ENCODE measurements at places on chromosomes 1 and 21.

DNA sequence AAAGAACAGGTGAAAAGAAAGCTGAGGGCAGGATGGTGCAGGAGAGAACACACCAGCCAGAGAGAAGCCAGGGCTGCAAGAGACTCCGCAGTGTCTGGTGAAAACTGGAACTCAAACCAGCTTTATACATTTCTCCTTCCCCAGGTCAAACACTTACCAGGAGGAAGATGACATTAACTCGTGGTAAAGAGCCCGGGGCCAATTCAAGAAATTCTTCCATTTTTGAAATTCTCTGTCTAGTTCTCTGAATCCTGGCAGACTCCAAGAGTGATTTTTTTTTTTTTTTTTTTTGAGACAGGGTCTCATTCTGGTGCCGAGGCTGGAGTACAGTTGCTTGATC is 25.8 kb upstream of the SIPA1L2 start:
- ATAC-seq: no peak

GRCh38 chr1:76086597-76086996 is 12.1 kb downstream of the ST6GALNAC3 start:
- ATAC-seq: peak; percentile 17

GRCh38 chr1:82214606-82215005 is 413.9 kb downstream of the ADGRL2 start:
- no peak for ATAC-seq

DNA sequence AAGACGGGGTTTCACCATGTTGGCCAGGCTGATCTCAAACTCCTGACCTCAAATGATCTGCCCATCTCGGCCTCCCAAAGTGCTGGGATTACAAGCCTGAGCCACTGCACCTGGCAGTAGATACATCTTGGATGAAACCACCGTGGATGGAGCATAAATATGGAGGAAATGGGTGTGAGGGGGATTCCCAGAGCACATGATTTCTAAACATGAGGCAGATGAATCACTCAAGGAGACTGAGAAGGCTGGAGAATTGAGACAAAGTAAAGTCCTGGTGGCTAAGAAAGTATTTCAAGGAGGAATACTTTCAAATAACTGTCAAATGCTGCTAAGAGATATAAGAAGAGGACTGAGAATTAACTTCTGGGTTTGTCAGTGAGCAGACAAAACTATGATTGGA is 5.4 kb upstream of the PGBD5 start:
- no peak for ATAC-seq

DNA sequence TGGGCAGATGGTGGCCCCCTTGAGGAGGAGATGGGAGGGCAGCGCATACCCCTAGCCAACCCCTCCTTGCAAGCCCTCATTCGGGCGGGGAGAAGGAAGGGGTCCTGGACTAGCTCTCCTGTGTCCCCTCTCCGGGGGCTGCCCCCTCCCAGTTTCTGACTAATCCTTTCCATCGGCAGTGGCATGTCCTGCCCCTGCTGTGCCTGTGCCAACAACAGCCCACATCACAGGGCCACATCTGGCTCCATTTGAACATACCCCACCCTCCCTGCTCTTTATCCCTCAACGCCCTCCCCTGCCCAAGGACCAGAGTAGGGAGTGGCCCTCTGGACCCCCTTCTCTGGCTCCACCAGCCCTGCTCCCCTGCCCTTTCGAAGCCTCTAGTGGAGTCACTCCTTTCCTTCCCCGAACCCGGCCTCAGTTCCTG is 11.0 kb upstream of the LMNA start:
- ATAC-seq: peak; percentile 11

- ATAC-seq: no peak
Observed at GRCh38 chr1:37261129-37261528, 213.3 kb upstream of the ZC3H12A start.

DNA sequence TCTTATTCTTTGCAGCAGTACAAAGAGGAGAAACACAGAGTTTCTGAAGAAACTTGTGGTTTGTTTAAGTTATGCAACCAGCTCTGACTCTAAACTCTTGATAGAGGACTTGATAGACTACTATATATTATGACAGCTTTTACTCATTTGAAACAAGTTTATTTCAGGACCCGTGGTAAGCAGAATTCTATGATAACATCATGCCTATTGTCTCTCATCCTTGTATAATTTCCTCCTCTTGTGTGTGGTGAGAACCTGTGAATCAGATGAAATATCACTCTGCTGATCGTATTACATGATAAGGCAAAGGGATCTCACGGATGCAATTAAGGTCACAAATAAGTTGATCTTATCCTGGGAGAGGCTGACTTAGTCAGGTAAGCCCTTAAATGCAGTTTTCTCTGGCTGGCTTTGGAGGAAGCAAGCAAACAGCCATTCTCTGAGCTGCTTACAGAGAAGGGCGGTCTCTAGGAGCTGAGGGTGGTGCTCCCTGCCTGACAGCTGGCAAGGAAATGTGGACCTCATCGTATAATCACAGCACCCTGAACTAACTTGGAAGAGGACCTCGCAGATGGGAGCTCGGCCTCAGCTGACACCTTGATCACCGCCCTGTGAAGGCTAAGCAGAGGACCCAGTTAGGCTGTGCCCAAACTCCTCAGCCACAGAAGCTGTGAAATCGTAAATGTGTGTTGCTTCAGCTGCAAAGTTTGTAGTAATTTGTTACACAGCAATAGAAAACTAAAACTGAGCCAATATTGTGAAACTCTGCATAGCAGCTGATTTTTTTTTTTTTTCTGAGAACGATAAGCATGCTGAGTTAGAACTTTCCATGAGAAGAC is 151.1 kb upstream of the DPT start:
- peak; percentile 32 for ATAC-seq

GRCh38 chr21:24222676-24223075 is 1384.6 kb downstream of the MRPL39 start:
- no peak for ATAC-seq

DNA sequence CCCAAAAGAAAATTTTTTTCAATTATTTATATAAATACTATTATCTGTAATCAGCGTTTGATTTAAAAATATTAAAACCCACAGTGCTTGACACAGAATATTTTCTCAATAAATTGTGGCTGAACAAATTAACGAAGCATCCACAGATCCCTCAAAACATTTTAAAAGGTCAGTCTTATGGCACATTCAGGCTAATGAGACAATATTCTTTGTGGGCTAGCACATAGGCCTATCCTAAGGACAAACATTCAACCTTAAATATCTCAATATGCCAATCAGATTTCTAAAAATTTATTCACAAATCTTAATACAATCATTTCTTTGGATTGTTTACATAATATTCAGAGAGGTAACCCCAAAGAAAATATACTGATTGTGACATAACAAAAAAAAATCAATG is 8.1 kb downstream of the PTGS2 start:
- ATAC-seq: no peak

GRCh38 chr1:100543640-100544039 is 5.7 kb downstream of the GPR88 start:
- ATAC-seq: no peak

DNA sequence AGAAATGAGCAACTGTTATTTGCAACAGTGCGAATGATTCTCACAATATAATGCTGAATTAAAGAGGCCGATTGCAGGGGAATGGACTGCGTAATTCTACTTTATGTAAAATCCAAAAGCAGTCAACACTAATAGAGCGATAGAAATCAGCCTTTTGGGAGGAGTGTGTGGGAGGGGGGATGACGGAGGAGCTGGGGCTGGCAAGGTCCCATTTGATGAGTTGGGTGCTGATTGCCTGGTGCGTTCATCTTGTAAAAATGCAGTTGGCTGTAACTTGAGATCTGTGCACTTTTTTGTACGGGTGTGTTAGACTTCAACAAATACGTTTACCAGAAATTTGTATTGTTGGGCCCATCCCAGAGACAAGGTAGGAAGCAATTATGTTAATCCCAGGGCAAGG is 20.7 kb downstream of the TNFRSF8 start:
- ATAC-seq: no peak

GRCh38 chr1:223473601-223474344 is 80.6 kb downstream of the CCDC185 start:
- ATAC-seq: no peak

GRCh38 chr1:52947490-52947889 is 20.4 kb downstream of the SCP2 start:
- ATAC-seq: no peak

DNA sequence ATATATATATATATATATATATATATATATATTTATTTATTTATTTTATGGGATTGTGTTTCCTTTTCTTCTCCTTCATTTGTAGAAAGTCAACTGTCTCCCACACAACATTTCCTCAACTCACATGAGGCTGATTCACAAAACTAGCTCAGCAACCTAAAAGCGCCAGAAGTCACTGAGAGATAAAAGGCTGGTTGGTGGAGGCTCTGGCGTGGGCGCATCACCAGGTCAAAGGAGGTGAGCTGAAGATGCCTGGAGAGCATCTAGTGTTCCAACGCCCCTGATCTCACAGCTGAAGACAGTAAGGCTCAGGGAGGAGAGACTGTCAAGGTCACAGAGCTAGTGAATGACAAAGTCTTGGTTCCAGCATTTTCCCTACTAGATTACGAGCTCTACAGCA is 78.0 kb downstream of the HLCS start:
- no peak for ATAC-seq

DNA sequence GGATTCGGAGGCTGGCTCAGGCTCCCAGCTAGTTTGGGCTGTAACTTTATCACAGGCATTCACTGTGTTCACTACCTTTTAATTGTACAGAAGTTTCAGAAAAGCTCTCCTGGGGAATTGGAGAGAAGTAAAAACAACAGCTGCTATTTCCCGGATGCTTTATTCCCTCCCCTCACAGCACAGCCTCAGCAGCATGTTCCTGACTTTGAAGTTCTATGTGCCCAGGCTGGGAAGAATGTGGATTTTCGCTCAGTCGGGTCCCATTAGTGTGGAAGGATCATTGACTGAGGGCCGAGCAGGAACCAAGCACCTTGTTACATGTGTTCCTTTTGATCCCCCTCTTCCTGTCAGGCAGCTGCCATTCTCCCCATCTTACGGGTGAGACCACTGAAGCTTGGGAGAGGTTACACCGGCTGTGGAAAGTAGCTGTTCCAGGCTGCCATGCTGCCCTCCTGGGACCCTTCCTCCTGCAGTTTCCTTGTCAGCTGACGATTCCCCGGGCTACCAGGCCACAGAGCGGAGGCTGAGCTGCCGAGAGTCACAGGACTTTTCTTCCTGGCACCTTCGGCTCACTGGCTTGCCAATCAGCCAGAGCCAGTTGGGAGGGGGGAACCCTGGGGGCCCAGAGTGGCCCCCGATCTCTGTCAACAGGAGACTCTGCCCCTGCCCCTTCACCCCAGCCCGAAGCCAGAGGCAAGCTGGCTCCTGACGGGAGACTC is 223.1 kb upstream of the TMEM51 start:
- ATAC-seq: no peak

DNA sequence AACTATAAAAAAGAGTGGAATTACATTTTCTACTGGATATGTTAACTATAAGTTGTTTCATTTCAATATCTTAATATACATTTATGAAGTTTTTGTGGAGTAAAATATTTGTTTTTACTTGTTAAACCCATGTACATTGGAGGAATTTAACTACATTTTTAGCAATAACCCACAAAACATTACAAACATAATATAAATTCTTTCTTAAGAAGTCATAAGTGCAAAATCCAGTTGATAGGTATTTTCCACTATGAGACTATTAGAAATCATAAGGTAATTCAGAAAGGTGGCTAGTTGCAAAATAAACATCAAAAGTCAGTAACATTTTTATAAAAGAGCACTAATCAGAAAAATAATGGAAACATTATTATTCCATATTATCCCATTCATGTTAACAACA is 73.9 kb upstream of the RRP15 start:
- no peak for ATAC-seq

Data from SK-N-SH treated with all-trans-retinoic acid at 6 μM for 48 hours (cell line).